ENCODE measurements at places on chromosomes 3 and 15.

DNA sequence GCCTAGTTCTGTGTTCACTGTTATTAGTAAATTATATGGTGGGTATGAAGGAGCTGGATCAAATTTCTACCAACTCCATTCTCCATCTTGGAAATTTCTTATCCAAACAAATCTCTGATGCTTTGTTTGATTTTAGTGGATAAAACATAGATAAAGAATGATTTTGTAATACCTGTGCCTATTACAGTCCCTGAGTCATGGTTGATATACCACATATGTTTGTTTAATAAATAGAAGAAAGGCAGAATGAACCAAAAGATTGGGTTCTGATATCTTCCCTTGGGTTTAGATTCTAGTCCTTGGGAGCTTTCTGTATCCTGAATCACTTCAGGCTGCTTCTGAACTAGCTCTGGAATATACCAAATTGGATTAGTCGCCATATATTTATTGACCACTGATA lies 203.6 kb downstream of the PDCD6IP start:
- DNase-seq, result no peak

- DNase-seq, result no peak
Measured at GRCh38 chr3:125008766-125009165, 47.0 kb downstream of the HEG1 start.

- no peak for DNase-seq
Measured at GRCh38 chr3:184608209-184608608, 46.6 kb downstream of the EPHB3 start.

GRCh38 chr15:42264795-42265194 lies 8.2 kb upstream of the GANC start:
- DNase-seq, result no peak

DNA sequence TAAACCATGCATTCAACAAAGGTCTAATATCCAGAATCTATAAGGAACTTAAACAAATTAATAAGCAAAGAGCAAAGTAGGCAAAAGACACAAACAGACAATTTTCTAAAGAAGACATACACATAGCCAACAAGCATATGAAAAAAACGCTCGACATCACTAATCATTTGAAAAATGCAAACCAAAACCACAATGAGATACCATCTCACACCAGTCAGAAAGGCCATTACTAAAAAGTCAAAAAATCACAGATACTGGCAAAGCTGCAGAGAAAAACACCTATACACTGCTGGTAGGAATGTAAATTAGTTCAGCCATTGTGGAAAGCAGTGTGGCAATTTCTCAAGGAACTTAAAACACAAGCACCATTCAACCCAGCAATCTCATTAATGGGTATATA lies 53.8 kb downstream of the FSIP1 start:
- DNase-seq, result no peak

DNA sequence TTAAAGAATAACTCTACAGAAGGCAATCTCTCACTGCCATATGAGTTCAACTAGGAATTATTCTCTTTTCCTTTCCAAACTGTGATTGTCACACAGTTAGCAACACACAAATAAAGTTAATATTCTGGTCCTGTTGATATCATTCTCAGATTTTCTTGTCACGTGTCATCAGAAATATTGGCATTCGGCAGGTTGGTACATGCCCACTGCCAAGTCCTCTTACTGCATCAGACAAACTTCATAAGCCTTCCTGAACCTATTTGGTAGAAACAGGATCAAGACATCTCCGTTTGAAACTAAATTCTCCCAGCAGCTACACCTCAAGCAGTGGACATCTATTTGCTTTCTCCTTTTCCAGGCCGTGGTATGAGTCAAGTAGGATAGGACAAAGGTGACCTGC lies 177.9 kb upstream of the SOX2 start:
- DNase-seq, result no peak

DNA sequence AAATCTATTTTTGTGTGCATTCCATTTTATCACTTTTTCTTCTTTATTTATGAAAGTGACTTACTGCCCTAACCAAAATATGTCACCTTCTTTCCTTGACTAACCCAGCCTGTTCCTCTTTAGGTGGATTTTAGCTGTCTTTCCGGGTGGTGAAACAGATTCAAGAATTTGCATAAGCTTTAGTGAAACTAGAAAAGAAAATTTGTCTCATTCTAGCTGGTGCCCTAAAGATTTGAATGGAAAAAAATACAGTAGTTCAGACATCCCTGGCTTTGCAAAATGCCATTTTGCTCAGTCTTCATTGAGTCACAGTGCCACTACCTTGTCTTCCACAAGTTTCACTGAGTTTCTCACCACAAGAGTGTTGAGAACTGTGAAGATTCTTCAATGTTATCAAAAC lies 28.2 kb upstream of the CCDC50 start:
- DNase-seq, result no peak

GRCh38 chr15:99424131-99424571 lies 141.6 kb upstream of the MEF2A start:
- no peak for DNase-seq

GRCh38 chr3:109687626-109688025 lies 350.3 kb upstream of the DPPA4 start:
- DNase-seq, result no peak

DNA sequence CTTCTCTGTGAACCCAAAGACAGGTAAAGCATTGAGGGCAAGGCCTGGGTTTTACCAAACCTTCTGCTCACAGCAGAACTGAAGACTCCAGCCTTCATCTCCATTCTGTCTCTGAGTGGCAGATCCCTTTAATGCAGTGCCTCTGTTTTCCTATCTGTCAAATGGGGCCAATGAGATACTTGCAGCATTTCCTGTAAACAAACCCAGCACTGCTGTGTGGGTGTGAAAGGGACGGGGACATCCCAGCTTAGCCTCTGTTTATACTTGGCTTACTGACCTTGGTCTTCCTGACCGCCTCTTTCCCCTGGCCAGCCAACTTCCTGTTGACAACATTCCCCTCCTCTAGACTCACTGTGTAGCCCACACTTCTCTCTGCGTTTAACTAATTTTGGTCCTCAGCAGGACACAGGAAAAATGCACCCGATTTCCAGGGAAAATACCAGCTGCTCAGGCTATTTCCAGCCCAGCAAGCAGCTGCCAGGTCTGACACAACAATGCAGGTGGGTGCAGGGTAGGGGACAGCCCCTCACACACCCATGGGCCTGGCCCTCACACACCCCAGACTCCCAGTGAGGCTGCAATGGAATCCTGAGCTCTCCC lies 105.9 kb upstream of the HERC1 start:
- DNase-seq, result peak; percentile 14
